Stimulated activated CD4-positive, alpha-beta T cell treated with anti-CD3 and anti-CD28 coated beads, TNF-alpha, amount 100 ng/mL, for 24 hours (primary cell): ENCODE measurements at places on chromosomes 16 and 17.

GRCh38 chr17:1186923-1187771, 7.4 kb upstream of the ABR start:
- peak; percentile 56 for DNase-seq

- peak; percentile 65 for DNase-seq
These were observed 1.7 kb downstream of the SPHK1 start for GRCh38 chr17:76385892-76386786.

DNA sequence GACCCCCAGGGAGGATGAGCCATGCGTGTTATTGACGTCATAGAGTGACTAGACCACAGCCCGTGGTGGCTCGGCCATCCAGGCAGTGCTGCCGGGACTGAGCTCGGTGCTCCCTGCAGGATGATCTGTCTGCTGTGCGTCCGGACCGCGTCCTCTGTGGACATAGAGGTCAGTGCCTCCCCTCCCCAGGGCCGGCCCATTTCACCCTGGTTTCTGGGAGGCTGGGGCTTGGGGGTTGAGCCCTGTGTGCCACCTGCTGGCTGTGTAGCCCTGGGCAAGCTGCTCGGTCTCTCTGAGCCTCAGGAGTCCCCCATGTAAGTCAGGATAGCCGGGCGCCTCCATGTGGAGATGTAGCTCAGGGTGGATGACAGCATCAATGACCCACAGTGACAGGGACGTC, 8.3 kb downstream of the TSC2 start:
- DNase-seq, result no peak

- DNase-seq, result no peak
These were observed 539 bp upstream of the KRTAP4-8 start for GRCh38 chr17:41098481-41098880.

GRCh38 chr16:4806280-4806679, 3.8 kb upstream of the ROGDI start:
- DNase-seq, result no peak
